ENCODE measurements at places on chromosomes 6 and 20.

GRCh38 chr20:57630061-57630460, 9.8 kb upstream of the ZBP1 start:
- no peak for DNase-seq

- DNase-seq, result no peak
Measured at GRCh38 chr6:88361298-88361697, 195.2 kb upstream of the CNR1 start.

DNA sequence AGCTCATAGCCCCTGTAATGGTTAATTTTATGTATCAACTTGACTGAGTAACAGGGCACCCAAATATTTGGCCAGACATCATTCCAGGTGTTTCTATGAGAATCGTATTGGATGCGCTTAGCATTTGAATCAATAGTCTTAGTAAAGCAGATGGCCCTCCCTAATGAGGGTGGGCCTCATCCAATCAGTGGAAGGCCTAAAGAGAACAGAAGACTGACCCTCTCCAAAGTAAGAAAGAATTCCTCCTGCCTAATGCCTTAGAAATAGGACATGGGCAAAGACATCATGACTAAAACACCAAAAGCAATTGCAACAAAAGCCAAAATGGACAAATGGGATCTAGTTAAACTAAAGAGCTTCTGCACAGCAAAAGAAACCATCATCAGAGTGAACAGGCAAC, 352.5 kb upstream of the SASH1 start:
- no peak for DNase-seq

- no peak for DNase-seq
Measured at GRCh38 chr20:9506964-9507369, 7.4 kb upstream of the LAMP5 start.

DNA sequence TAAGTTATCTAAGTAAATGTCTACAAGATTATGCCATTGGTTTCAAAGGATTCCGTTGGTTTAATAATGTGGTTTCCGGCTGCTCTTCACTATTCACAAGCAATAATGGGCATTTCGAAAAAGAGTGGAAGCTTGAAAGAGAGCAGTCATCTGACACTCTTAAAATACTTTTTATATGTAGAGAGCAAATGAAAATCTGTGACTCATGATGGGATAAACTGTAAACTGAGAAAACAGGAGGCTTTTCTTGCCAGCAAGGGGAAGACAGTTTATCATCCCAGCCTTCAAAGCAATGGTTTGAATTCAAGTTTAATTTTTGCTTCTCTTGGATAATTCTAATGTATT, 145.7 kb downstream of the KHDC1L start:
- DNase-seq, result no peak

DNA sequence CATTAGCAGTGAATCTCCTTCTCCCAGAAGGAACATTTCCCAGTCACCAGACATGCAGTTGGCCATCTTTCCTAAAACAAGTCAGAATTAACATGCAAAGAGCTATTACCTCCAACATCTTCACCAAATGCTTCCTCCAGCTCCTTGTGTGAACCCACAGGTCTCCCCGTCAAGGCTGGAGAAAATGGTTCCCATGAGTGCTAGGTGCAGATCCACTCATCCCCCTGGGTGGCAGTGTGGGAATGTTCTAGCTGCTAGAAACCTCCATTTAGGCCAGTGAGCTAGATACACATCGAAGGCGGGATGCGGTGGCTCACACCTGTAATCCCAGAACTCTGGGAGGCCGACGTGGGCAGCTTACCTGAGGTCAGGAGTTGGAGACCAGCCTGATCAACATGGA, 603.9 kb upstream of the SLC35B3 start:
- DNase-seq, result peak; percentile 40

DNA sequence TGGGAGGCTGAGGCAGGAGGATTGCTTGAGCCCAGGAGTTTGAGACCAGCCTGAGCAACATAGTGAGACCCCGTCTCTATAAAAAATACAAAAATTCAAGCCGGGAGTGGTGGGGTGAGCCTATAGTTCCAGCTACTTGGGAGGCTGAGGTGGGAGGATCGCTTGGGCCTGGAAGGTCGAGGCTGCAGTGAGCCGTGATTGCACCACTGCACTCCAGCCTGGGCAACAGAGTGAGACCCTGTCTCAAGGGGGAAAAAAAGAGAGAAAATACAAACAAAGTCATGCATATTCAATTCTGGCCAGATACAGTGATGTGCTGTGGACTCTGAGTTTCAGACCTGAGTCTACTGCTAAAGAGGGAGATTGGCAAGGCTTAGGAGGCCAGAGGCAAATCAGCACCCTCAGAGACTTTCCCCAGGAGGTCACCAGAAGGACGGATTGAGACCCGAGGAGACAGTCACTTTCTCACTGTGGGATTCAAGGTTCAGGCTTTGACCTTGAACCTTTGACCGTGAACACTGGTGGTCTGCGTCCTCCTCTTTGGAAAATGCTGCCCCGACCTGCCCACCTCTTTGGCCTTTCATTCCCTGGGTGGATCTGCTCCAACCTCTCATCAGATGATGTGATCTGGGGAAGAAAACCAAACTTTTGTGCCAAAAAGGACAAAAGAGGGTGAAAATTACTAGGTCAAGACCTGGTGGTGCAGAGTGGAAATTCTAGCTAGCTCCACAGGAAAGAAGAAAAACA, 31.2 kb downstream of the TGM2 start:
- no peak for DNase-seq
